ENCODE measurements at places on chromosomes 1 and 21. TPM values are rescaled to one million over a fixed set of nuclear protein-coding genes. Genes with fewer than 3 reads are reported as not detected.

DNA sequence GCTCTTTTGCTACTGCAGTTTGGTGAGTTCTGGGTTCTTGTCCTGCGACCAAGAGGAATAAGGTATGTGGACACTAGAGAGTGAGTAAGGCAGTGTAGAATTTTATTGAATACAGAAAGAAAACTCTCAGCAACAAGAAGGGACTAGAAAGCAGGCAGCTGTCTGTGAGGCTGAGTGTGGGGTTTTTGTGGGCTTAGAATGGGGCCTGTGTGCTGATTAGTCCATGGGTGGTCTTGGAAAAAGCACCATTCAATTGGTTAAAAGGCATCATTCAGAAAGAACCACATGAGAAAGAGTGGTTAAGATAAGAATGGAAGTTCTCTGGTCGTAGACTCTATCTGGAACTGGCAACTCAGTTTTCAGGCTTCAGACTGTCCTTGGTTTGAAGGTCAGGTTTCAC, 298.8 kb downstream of the TGFB2 start:
- no peak overlapping the region for H3K27ac ChIP-seq
- DNase-seq, result no peak
- no peaks in the 10 kb centered on the region for H3K36me3 ChIP-seq
- H3K27me3 ChIP-seq, result no peaks in the 10 kb centered on the region
- H3K4me3 ChIP-seq, result no peak overlapping the region
- no peaks in the 10 kb centered on the region for H3K4me1 ChIP-seq

GRCh38 chr1:245356891-245357585, 202.3 kb downstream of the KIF26B start:
- no peak overlapping the region for H3K27ac ChIP-seq
- no peaks in the 10 kb centered on the region for H3K4me1 ChIP-seq
- DNase-seq, result no peak

DNA sequence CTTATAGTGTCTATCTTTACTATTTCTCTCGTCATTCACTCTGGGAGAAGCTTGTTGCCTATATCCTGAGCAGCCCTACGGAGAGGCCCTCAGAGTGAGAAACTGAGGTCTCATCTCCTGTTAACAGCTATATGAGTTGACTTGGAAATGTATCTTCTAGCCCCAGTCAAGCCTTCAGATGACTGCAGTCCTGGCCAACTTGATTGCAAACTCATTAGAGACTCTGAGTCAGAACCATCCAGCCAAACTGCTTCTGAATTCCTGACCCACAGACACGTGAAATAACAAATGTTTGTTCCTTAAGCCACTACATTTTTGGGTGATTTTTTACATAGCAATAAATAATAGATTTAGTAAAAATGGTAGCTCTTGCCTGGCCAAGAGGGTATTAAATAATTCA, 3.9 kb upstream of the ZBED6 start:
- H3K36me3 ChIP-seq, result no peaks in the 10 kb centered on the region
- H3K4me1 ChIP-seq, result peaks cover 6% of the 10 kb centered on the region
- H3K27ac ChIP-seq, result no peak overlapping the region

GRCh38 chr1:55384637-55385036, 169.5 kb upstream of the USP24 start:
- H3K4me1 ChIP-seq, result no peaks in the 10 kb centered on the region
- H3K27ac ChIP-seq, result no peak overlapping the region
- no peak for DNase-seq
- no peak overlapping the region for H3K4me3 ChIP-seq
- H3K27me3 ChIP-seq, result no peaks in the 10 kb centered on the region

C8A gene
- polyA plus RNA-seq, result 0.02 TPM

ATP6V1G3 gene
- polyA plus RNA-seq, result 0.18 TPM

HPDL gene
- 0.91 TPM for polyA plus RNA-seq

TEDDM1 gene
- polyA plus RNA-seq, result 0.02 TPM
